C1 segment of cervical spinal cord (tissue), 14 donors: ENCODE measurements at places on chromosomes 16 and 17.

GRCh38 chr17:71402661-71403141 lies 718.1 kb upstream of the SOX9 start:
- no peak for DNase-seq

DNA sequence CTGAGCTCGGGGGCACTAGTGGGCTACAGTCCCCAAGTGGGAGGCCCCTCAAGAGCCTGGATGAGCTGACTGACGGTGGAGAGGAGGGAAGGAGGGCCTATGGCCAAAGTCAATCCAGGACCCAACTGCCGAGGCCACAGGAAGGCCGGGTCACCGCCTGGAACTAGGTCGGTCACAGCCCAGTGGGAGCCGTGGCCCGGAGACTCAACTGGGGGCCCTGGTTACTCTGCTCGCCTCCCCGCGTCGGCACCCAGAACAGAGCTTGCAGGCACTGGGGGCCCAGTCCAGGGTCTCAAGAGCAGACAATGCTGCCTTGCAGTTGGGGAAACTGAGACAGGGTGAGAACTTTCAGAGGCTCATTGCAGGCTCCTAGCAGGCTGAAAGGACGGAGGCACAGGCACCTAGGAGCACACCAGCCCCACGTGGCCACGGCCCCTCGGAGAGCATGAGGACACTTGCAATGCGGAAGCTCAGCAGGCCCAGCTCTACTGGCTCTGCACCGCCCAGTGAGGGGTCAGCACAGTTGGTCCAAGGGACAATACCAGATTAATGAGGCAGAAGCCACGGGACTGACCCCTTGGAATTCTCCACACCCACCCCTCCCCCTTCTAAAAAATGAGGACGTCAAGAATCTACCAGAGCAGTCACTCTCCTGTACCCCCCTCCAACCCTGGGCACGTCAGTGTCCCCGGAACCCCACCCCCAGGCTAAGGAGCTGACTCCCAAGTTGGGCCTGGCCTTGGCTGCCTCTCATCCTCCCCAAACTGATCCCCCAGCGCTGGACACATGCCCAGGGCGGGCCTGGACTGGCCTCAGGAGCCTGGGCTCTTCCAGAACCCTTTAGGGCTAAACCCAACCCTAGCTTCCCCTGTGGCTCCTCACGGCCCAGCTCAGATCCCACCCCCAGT lies 2.2 kb downstream of the HS3ST6 start:
- DNase-seq: no peak

- DNase-seq: no peak
These were observed 66.8 kb downstream of the DNAH3 start for GRCh38 chr16:21083729-21084268.

- peak; percentile 74 for DNase-seq
These were observed 39.4 kb upstream of the MTSS2 start for GRCh38 chr16:70725024-70725911.

GRCh38 chr16:75342308-75342811 lies 90.9 kb upstream of the BCAR1 start:
- no peak for DNase-seq

DNA sequence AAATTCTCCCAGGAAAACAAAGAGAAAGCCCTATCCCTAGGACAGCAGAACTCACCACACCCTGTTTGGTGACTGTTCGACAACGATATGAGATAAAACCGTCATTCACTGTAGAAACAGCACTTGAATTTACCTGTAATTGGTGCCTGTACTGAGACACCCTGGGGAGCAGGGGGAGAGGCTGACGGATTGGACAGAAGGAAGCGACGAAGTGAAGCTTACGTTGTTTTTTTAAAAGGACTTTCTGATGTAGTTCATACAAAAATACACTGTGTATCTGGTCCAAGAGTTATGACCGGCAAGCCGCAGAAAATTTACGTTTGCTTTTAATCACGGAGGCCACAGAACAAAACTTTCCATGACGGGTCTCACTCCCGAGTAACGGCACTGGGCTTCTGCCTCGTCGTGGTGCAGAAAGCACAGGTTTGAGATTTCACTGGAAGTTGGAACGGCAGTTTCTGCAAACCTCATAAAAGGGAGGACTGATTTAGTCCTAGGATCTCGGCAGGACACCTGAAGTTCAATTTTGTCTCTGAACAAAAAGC lies 9.7 kb downstream of the NXN start:
- DNase-seq: no peak

GRCh38 chr17:62706598-62707424 lies 79.3 kb downstream of the MRC2 start:
- no peak for DNase-seq

GRCh38 chr17:54785643-54786268 lies 114.9 kb upstream of the TOM1L1 start:
- no peak for DNase-seq

DNA sequence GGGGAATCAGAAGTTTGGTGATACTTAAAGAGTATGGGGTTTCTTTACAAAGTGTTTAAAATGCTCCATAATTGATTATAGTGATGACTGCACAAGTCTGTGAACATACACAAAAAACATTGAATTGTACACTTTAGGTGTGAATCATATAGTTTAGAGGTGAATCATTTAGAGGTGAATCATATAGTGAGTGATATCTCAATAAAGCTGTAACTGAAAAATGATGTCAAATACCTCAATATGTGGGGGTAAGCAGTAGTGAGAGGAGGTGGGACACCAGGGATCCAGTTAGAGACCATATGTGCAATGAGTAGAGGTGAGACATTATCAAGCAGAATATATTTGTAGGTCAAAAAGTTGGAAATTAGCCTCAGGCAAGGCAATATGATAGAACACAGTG lies 264.5 kb downstream of the PMP22 start:
- DNase-seq: no peak

DNA sequence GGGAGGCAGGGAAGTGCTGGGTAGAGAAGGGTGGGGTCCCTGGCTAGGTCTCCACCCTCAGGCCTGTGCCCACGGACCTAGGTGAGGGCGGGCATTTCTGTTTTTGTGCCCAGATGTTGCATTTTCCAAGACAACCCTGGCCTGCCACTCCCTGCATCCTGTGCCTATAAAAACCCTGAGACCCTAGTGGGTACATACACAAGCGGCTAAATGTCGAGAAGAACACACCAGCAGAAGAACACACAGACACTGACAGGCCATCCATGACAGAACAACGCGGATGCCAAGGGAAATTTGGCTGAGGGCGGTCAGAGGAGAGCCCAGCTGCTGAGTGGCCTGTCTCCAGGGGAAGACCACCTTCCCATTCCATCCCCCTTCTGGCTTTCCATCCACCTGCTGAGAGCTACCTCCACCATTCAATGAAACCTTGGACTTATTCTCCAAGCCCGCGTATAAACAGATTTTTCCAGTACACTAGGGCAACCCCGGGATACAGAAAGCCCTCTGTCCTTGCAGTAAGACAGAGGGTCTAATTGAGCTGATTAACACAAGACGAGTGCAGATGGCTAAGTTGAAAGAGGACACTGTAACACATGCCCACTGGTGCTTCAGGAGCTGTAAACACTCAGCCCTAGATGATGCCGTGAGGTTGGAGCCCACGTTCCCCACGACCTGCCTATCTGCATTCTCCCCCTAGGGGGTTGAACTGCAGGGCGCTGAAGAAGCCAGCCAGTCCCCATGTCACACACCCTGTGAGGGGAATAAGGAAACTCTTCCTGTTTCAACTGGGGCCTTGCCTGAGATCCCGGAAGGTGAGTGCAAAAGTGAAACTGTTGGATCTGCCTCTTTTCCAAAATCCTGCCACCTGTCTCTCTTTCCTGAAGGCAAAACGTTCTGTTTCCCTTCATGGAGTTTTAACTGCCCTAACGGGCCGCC lies 147.2 kb upstream of the COX10 start:
- DNase-seq: no peak

DNA sequence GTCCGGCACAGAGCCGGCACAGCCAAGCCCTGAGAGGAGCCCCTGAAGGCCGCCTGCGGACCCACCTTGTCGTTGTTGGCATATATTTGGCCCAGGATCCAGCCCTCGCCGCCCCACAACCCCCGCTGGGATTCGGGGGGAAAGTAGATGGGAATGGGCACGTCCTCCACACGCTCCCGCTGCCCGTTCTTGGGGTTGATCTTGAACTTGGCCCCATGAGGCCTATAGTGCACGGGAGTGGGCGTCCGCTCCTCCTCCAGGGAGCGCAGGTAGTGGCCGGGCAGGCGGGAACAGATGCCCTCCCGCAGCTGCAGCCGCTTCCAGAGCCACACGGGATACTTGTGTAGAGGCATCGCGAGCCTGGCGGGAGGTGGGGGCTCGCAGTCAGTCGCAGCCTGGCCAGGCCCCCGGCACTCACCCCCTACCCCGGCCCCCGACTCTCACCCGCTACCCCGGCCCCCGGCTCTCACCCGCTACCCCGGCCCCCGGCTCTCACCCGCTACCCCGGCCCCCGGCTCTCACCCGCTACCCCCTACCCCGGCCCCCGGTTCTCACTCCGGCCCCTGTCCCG lies 387 bp downstream of the MRPL28 start:
- DNase-seq: no peak

- no peak for DNase-seq
These were observed 12.1 kb upstream of the CHP2 start for GRCh38 chr16:23742766-23743165.

GRCh38 chr16:49213594-49213993 lies 68.0 kb downstream of the CBLN1 start:
- no peak for DNase-seq

DNA sequence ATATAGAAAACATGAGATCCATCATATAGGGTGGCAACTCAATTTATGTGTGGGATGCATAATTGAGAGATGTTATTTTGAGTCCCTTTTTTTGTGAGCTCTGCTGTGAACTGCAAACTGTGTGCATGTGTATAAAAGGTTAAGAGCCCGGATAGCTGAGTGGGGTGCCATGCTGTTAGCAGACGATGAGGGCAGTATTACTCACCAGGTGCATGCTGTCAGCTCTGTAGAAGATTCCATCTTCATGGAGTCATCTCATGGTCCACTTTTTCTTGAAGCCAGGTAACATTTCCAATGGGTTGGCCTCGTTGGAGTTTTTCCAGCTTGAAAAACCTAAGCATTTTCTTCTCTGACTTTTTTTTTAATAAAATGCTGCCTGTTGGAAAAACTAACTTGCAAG lies 43.0 kb upstream of the RHBDL3 start:
- DNase-seq: no peak

GRCh38 chr17:28141313-28141712 lies 98.8 kb downstream of the NLK start:
- DNase-seq: no peak

GRCh38 chr16:16021988-16022682 lies 72.7 kb downstream of the ABCC1 start:
- peak; percentile 78 for DNase-seq

- no peak for DNase-seq
These were observed 81.4 kb downstream of the C17orf67 start for GRCh38 chr17:56752263-56752836.

DNA sequence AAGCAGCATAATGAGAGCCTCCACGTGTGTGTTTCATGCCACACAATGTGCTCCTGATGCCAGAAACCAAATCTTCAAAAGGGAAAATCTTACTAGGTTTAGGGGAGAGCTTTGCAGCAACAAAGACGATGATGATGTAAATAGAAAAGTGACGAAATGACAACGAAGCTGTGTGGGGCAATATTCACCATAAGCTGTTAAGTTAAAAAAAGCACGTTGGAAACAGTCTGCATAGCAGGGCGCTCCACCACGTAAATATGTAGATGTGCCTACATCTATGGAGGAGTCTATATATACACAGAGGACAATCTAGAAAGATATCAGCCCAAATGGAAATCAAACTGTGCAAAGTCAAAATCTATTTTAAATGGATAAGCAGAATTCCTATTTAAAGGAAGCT lies 61.0 kb downstream of the RPH3AL start:
- DNase-seq: no peak

GRCh38 chr16:87569601-87570571 lies 32.4 kb upstream of the JPH3 start:
- DNase-seq: no peak

- DNase-seq: peak; percentile 53
These were observed 2.5 kb upstream of the RAB11FIP4 start for GRCh38 chr17:31388770-31389656.

DNA sequence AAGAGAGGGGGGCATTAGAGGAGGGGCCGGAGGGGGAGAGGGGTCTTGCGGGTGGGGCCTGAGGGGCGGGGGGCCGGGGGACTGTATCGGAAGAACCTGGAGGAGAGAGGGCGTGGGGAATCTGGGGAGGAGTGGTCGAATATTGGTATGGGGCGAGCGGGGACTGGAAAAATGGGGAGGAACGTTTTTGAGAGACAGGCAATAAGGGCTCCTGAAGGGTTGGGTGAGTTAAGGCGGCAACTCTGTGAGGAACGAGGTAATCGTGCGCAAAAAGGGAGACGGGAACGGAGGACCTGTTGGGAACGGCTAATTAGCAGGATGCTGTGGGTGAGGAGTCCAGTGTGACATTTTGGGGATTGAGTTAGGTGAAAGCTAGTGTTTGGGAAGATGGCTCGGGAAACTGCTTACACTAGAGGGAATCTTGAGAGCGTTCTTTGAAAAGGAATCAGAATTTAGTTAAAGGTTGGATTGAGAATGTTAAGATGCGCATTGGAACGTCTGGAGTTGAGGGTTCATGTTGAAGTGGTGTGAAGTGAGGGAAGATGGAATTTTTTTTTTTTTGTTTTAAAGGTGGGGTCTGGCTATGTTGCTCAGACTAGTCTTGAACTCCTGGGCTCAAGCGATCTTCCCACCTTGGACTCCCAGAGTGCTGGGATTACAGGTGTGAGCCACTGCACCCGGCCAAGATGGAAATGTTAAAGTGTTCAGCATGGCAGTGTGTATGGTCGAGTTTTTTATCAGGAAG lies 662 bp downstream of the WIPF2 start:
- no peak for DNase-seq

- DNase-seq: no peak
These were observed 6.8 kb upstream of the ATP2C2 start for GRCh38 chr16:84361546-84361945.
